Daoy (cell line): ENCODE measurements at places on chromosomes 7 and 10. TPM values are rescaled to one million over a fixed set of nuclear protein-coding genes. Genes with fewer than 3 reads are reported as not detected.
A peak's percentile ranks its signal among the peaks of the same experiment; 100 is the strongest.

DNA sequence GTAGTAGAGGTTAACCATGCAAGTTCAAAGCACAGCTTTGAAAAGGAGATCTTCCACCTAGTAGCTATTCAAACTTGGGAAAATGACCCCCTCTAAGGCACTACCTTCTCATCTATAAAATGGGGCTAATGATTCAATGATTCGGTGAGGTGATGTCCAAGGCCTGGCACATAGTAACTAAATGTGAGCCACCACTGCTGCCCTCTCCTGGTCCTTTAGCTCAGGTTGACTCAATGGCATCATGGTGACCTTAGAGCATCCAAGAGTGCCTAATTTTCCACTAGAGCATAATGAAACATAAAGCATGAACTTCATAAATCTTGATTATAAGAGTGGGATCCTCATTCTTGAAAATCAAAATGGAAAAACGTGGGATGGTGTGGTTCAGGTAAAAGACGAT lies 16.3 kb upstream of the PLCE1 start:
- no peak for DNase-seq

DNA sequence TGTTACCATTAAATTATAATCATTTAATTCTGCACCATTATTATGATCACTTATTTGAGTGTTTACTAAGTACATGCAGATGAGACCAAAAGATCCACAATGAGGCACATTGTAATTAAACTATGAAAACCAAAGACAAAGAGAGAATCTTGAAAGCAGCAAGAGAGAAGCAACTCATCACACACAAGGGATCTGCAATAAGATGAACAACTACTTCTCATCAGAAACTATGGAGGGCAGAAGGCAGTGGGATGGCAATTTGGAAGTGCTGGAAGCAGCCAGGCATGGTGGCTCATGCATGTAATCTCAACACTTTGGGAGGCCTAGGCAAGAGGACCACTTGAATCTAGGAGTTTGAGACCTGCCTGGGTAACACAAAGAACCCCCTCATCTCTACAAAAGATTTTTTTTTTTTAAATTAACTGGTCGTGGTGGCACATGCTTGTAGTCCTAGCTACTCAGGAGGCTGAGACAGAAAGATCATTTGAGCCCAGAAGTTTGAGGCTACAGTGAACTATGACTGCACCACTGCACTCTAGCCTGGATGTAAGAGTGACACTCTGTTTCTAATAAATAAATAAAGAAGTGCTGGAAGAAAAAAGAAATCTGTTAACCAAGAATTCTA lies 47.7 kb downstream of the CDK6 start:
- DNase-seq = no peak

DNA sequence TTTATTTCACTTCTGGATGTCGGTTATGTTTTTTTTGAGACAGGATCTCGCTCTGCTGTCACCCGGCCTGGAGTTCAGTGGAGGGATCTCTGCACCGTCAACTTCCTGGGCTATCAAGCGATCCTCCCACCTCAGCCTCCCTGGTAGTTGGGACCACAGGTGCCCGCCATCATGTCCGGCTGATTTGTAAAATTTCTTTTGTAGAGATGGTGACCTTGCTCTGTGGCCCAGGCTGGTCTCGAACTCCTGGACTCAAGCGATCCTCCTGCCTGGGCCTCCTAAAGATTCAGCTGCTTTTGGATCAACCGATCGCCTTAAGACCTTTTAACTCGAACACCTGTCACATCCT lies 606 bp upstream of the RABGEF1 start:
- DNase-seq = peak; percentile 39

The FAM131B gene
- 2.2 and 4.0 TPM in 2 replicates for total RNA-seq

The GSDME gene
- total RNA-seq = 28.3 and 46.0 TPM in 2 replicates

GRCh38 chr10:74587109-74587854 lies 239.1 kb upstream of the KAT6B start:
- DNase-seq = no peak

The MYOF gene
- 124 and 132 TPM in 2 replicates for total RNA-seq

The PRLHR gene
- not detected in 2 replicates for total RNA-seq

- DNase-seq = no peak
These were observed 8.7 kb downstream of the EPC1 start for GRCh38 chr10:32338262-32338661.

The ATP5F1C gene
- 338 and 346 TPM in 2 replicates for total RNA-seq

- no peak for DNase-seq
These were observed 849.8 kb upstream of the SORCS1 start for GRCh38 chr10:108014145-108014901.

DNA sequence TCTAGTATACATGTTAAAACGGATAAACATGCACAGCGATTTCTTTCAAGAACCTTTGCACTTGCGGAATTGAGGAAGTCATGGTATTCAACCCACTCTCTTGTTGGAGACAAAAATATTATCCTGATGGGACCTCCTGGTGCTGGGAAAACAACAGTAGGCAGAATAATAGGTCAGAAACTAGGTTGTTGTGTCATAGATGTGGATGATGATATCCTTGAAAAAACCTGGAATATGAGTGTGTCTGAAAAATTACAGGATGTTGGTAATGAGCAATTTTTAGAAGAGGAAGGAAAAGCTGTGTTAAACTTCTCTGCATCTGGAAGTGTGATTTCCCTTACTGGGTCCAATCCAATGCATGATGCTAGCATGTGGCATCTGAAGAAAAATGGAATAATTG lies 6.9 kb downstream of the THNSL1 start:
- no peak for DNase-seq

DNA sequence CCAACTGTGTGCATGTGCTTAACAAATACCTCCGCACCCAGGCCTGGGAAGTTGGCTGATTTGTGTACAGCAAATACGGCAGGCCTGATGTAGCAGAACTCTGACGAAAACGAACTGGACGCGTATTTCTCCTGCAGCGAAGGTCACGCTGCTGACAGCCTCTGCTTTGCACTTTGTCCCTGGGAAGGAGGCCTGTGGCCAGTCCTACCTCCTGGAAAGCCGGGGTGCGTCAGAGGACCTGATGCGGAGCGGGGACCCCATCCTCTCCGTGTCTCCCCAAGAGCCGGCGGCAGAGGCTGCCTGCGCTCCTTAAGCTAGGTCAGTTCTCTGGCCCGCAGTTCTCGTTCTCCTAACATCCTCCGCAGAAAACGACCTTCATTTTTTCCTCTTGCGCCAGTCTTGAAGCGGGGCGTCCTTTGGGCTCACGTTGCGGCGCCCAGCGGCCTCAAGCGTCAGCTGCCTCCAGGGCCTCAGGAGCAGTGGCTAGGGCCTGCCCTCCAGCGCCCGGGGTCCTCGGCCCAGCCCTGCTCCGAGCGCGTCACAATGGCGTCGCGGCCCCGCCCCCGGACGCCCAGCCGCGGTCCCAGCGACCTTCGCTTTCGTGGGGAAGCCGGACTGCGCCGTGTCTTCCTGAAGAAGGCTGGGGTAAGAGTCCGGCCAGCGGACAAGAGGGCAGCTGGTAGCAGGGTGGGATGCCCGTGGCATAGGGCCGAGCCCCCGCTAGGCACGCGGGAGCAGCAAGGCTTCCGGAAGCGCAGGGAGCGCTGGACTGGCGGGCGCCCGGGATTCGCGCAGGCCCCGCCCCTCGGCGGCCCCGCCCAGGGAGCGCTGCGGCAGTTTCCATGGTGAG lies at the start of gene ZNF487:
ZNF487 (plus strand) TSS at position 821 of the 850 bp plus-strand sequence. CDS start 38,703 bp downstream, outside the sequence.
- DNase-seq = peak; percentile 83

DNA sequence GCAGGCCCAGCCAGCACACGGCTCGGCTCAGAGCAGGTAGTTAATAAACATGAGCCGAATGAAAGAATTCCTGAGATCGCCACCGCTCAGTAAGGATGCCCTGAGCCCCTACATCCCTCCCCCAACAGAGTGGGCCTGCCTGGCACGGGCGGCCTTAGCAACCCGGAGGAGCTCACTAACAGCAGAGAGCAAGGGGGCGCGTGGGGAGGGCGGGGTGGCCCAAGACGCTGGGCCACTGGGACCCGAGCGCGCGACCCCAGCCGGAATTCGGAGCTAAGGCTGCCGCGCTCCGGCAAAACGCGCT lies 403 bp upstream of the ENO4 start:
- no peak for DNase-seq

The FAM25G gene
- not detected in 2 replicates for total RNA-seq

DNA sequence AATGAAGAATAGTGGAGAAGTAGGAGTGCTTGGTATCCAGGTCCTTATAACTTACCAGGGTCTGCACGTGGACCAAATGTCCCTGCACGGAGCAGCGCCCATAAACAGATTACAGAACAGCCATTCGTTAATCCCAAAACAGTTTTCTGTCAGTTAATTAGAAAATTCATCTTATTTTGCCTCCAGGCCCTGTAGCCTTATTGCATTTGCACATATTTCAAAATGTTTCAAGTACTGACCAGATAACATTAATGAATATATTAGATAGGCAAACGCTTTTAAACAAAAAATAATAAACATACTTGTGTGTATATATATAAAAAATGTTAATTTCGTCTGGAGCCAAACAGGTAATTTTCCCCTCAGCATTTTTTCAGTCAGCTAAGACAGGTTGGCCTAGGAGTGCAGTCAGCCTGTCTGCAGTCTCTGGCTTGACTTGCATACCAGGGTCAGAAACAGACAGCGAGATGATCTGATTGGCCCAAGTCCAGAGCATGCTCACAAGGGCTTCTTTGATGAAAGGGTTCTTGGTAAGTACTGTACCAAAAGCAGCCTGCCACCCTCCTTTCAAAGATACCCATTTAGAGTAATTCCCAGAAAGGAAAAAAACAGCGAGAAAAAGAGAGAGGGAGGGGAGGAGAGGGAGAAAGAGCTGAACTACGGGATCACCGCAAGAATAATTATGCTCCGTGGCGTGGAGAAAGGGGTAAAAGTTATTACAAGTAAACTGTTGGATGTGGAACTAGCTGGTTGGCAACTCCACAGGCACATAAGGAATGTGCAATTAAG lies 194.4 kb upstream of the TCF7L2 start:
- no peak for DNase-seq

DNA sequence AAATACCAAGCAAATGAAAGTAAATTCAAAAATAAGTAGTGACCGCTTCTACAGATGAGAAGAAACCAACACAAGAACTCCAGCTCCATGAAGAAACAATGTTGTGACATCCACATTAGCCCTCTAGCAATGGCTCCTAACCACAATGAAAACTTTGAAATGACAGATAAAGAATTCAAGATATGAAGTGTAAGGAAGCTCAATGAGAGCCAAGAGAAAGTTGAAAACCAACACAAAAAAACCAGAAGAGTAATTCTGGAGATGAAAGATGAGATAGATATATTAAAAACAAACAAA lies 68.2 kb upstream of the DDC start:
- no peak for DNase-seq

- no peak for DNase-seq
These were observed 469 bp downstream of the MSS51 start for GRCh38 chr10:73432646-73433537.

- no peak for DNase-seq
These were observed 41.8 kb downstream of the PTPRZ1 start for GRCh38 chr7:121914676-121915279.

The TPK1 gene
- 5.5 and 9.0 TPM in 2 replicates for total RNA-seq

The OPN1SW gene
- not detected in 2 replicates for total RNA-seq

- no peak for DNase-seq
These were observed 139.0 kb downstream of the DOCK1 start for GRCh38 chr10:127044186-127044585.

GRCh38 chr10:6274484-6274883 lies 71.8 kb downstream of the PFKFB3 start:
- DNase-seq = no peak

The GUSB gene
- 22.7 and 41.4 TPM in 2 replicates for total RNA-seq

The CUZD1 gene
- total RNA-seq = 0.77 and 1.4 TPM in 2 replicates
